ENCODE measurements at places on chromosomes 2 and 18.

- DNase-seq: no peak
Measured at GRCh38 chr2:150889141-150889540, 372.5 kb downstream of the RBM43 start.

- DNase-seq: peak; percentile 74
Measured at GRCh38 chr2:38835015-38835601, 40.6 kb downstream of the DHX57 start.

DNA sequence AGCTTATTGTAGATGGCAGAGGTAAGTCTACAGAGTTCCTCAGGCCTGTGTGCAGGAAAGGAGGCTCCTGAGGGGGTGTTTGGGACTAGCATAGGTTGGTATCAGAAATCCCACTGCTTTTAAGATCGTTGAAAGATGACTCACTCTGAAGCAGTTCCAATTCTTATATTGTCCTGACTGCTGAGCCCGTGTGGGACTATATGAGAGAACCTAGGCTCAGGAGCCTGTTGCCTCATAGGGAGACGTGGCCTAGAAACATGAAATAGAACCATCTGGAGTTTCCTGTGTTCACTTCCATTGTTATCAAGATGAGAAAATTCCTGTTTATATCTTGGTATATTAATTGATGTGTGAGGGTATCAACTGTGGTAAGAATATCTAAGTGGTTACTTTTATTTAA lies 5.7 kb downstream of the CCT7 start:
- DNase-seq: no peak

DNA sequence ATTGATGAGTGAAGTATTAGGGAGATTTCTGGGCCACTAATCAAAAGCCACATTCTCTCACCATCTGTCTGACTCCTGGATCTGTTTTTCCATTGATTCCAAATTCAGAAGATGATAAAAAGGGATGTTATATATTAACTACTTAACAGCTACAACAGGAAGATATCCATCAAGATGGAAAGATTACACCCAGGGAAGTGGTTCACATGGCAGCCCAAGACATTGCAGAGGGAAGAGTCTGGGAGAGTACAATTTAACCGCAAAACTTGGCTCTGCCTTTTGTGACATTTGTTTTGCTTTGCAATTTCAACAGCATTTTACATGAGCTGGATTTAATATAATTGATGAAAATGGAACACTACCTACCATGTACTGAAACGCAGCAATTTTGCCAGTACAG lies 22.5 kb upstream of the TCF4 start:
- DNase-seq: no peak

DNA sequence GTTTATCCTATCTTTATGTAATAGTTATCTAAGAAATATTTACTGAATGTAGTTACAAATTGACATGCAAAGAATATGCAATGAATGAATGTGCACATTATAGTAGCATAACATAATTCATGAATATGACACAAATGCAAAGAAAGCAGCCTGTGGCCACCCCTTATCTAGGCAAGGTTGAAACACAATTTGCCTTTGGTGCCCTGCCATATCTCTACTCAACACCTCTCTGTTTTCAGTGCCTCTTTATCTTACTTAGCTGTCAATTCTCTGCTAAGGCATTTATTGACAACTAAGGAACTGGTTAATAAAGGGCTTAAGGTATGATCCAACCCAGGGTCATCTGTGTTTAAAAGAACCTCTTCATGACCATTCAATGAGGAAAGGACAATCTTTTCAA lies 18.9 kb downstream of the REV1 start:
- no peak for DNase-seq

DNA sequence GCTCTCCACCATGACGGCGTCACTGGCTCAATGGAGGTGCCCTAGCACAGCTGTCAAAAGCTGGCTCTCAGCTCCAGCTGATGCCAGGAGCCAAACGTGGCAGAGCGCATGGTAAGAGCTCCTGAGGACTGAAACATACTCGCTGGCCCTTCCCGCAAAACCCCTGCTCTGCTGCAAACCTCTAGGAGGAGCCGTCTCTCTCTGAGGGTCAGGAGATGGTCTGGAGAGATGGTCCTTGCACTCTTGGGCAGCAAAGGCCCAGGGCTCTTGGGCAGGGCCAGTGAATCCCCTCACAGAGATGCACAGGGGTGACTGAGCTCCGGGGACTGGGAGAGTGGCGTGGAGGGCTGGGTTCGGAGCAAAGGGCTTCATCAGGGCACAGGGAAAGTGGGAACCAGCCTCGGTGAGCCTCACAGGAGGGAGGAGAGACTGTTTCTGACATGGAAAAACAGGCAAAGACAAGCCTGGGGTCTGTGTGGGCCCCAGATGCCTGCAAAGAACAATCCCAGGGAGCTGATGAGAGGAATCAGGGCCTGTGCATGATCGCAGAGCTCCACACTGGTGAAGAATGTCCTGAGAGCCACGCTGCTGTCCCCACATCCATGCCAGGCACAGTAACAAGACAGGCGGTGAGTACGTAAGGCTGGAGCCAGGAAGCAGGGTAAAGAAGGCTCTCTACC lies 17.2 kb downstream of the SNORC start:
- no peak for DNase-seq

GRCh38 chr18:39773646-39774045 lies 2181.4 kb upstream of the PIK3C3 start:
- no peak for DNase-seq

DNA sequence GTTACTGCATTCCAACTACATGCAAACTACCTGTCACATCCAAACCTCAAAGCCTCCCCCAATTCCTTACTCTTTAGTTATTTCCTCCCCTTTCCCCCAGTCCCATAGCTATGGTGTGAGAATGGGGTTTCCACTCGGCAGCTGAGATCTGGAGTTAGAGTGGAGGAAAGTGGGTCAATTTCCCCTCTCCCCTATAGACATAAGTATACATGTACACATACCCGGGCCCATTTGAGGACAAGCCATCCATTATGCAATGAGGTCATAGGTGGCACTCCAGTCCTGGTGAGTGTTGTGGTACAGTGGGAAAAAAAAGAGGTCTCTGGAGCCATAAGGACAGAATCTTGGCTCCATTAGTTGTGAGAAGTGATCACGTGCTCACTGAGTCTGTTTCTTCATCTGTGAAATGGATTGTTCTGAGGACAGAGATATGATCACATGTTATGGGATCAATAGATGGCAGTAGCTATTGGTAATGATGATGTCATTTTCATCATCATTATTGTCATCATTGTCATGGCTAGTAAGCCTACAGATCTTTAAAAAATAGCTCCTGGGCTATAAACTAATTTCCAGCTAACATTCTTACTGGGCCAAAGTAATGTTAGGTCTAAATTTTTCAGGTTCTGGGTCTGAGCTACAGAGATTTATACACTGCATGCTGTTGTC lies 119.0 kb downstream of the BCL2L11 start:
- DNase-seq: no peak

DNA sequence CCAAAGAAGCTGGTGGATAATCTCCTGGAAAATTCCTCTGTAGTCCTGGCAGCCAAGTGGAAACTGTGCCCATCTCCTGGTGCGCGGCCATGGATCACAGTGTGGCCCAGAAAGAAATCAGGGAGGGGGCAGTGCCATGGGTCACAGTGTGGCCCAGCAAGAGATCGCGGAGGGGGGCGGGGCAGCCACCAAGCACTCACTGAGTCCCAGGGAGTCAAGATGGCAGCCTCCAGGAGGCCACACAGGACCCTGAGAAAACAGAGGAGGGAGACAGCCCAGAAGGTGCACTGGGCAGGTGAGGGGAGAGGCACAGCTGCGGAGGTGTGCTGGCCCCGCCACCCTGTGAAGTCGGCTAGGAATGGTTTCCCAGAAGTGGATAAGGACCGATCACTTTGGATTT lies 8.1 kb upstream of the ATP6V1B1 start:
- DNase-seq: no peak

GRCh38 chr18:37578886-37579513 lies 13.4 kb upstream of the CELF4 start:
- DNase-seq: no peak

DNA sequence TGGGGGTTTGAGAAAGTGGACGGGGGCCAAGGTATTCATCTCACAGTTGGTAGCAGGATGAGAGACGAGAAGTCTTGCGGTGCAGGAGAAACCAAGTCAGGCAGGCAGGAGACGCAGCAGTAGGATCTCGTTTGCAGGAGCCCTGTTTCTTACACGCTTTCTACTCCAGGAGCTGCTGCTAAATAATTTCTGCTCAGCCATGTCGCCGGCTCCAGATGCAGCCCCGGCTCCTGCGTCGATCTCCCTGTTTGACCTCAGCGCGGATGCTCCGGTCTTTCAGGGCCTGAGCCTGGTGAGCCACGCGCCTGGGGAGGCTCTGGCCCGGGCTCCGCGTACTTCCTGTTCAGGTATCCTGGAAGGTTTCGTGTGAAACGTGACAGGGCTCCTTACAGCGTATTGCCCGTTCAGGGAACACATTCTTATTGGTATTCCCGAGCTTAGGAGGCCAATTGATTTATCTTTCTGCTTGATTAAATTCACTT lies 494 bp downstream of the ANKZF1 start:
- DNase-seq: peak; percentile 59

DNA sequence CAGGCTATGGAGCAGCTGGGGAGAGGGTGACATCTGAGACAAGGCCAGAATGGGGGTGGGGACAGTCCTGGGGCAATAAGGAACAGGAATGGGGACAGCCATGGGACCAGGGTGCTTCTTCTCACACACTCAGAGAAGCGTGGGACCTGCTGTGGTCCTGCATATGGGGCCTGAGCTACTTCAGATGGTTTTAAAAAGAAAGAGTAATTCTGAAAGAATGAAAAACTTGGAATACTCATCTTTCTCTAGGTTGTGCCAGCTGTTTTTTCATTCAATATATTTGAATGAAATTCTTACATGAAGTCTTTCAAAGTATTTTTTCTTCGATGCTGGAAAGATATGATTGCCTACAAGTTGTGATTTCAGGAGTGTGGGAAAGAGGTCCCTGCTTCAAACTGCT lies 227.5 kb upstream of the APCDD1 start:
- no peak for DNase-seq

DNA sequence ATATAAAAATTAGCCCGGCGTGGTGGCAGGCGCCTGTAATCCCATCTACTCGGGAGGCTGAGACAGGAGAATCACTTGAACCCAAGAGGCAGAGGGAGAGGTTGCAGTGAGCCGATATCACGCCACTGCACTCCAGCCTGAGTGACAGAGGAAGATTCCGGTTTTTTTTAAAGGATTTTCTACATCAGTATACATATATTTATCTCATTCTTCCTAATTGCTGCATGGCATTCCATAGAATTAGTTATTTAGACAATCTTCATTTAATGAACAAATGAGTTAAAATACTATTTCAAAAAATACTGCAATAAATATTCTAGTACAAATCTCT lies 2.0 kb downstream of the GTF3C2 start:
- DNase-seq: no peak

DNA sequence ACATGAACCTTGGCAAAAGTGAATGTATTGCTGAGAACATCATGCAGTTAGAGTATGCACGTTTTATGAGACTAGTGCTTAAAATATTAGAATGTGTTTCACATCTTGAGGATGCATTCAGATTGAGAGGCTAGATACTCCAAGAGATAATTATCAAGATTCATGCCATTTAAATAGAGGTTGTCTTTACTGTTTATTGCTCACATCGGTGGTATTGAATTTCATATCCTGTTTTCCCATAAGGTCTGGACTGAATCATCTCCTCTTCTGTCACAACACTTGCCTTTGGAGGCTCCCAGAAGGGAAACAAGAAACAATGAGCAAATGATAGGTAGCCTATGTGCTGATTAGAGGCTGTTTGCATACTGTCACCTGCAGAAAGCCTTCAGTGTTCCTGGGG lies 83.8 kb downstream of the CLHC1 start:
- DNase-seq: peak; percentile 59

DNA sequence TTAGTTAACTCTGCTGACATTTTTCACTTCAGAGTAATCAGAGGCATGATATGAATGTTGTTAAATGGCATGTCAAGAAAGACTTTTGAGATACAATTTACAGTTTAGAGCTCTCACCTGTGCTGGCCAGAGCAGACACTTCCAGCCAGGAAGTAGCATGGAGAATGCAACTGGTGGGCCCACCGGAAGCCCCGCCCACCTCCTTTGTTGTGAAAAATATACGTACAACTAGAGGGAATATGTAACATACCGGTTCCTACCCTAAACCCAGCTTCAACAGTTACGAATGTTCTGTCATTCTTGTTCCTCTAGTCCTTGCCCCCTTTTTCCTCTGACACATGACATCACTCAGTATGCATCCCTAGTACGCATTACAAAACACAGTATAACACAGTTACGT lies 70.2 kb upstream of the ITM2C start:
- peak; percentile 78 for DNase-seq

DNA sequence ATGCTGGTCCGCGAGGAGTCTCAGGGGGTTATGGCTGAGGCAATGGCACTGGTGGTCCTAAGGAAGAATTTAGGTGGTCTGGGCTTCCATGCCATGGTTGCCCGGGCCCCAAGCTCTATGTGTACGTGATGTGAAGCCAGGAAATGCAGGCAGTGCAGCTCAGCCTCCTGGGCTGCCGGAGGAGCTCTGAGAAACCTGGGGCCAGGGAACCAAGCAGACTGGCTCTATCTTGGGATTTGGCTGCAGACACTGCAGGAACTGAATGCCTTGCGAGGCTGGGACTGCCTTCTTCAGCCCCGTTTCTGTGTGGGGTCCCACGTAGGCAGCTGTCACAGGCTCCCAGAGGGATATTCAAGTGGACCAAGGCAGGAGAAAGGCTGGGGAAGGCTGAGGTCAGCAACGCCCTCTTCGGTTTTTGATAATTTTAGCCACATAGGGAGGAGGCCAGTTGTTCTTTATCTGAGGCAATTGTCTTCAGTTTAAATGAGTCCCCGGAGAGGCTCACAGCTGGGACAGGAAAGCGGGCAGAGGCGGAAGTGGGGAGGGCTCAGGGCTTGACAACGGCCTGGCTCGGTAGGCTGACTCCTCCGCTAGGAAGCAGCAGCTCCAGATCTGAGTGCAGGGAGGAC lies 77.7 kb downstream of the RHOB start:
- DNase-seq: no peak

GRCh38 chr18:44323125-44323524 lies 357.6 kb upstream of the SETBP1 start:
- no peak for DNase-seq

DNA sequence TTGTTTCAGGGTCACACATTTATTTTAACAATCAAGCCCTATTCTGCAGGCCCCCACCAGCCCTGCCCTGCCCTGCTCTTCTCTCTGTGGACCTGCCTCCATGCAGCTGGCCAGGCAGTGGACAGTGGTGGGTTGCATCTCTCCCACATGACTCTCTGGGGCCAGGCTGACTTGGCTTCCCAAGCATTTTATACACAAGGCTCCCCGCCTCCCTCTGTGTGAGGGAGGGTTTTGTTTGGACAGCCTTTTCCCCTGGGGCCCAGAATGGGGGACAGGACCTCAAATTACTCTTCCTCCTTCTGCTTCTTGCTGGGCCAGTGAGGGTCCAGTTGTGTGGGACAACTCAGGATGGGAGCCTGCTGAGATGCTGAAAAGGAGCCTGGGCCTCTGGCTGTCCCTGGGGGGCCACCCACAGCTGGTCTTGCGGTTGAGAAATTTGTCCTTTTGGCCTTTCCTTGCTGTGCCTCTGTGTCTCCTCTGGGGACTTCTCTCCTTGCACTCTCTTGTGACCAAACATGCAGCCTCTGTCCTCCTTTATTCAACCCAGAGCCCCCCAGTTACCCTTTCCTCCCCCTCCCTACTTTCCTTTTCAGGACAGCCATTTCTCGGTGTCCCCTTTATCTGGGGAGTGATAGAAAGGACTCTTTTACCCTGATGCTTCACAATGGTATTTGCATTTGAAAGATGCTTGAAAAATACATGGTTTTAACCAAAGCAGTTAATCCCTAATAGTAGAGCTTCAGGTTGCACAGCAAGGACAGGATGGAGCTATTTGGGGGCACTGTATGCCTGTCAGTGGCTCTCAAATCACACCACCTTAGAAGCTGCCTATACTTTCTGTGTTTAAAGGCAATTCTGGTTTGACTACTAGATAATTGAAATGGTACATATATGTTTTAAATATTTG lies 151.1 kb downstream of the FHOD3 start:
- no peak for DNase-seq

GRCh38 chr2:122831649-122832048 lies 1076.2 kb downstream of the TSN start:
- no peak for DNase-seq

All from inflammatory macrophage treated with lipopolysaccharide for 4 hours (primary cell).